ENCODE measurements at places on chromosomes 12 and 14. TPM values are rescaled to one million over a fixed set of nuclear protein-coding genes. Genes with fewer than 3 reads are reported as not detected.
A peak's percentile ranks its signal among the peaks of the same experiment; 100 is the strongest.

PTPRQ gene
- total RNA-seq: 0.52 TPM

ATG101 gene
- 46.7 TPM for total RNA-seq

SETD3 gene
- 127 TPM for total RNA-seq

AGAP2 gene
- 8.4 TPM for total RNA-seq

KRT83 gene
- not detected for total RNA-seq

GRCh38 chr14:80901260-80901659 lies 40.3 kb downstream of the CEP128 start:
- H3K27ac ChIP-seq: no peak overlapping the region
- no peaks in the 10 kb centered on the region for H3K4me1 ChIP-seq
- H3K4me3 ChIP-seq: no peak overlapping the region
- DNase-seq: no peak
- no peaks in the 10 kb centered on the region for H3K36me3 ChIP-seq
- H3K27me3 ChIP-seq: no peaks in the 10 kb centered on the region

- no peak for DNase-seq
- H3K27ac ChIP-seq: peak overlapping the region; percentile 76
- peaks cover 15% of the 10 kb centered on the region for H3K36me3 ChIP-seq
- peaks cover 28% of the 10 kb centered on the region for H3K4me1 ChIP-seq
- H3K27me3 ChIP-seq: no peaks in the 10 kb centered on the region
Observed at GRCh38 chr12:123270214-123271000, 1.2 kb downstream of the CDK2AP1 start.

GRCh38 chr12:120762086-120762485 lies 36.5 kb downstream of the ACADS start:
- no peak overlapping the region for H3K4me3 ChIP-seq
- H3K4me1 ChIP-seq: peaks cover 6% of the 10 kb centered on the region
- peak overlapping the region; percentile 69 for H3K27ac ChIP-seq

GRCh38 chr14:34374998-34375740 lies 86.9 kb downstream of the SPTSSA start:
- no peak overlapping the region for H3K4me3 ChIP-seq
- peaks cover 12% of the 10 kb centered on the region for H3K4me1 ChIP-seq
- no peak overlapping the region for H3K27ac ChIP-seq
- H3K36me3 ChIP-seq: no peaks in the 10 kb centered on the region
- DNase-seq: no peak

- no peak overlapping the region for H3K27ac ChIP-seq
- no peak for DNase-seq
- no peak overlapping the region for H3K4me3 ChIP-seq
Observed at GRCh38 chr14:100592461-100592891, 5.3 kb upstream of the BEGAIN start.

DNA sequence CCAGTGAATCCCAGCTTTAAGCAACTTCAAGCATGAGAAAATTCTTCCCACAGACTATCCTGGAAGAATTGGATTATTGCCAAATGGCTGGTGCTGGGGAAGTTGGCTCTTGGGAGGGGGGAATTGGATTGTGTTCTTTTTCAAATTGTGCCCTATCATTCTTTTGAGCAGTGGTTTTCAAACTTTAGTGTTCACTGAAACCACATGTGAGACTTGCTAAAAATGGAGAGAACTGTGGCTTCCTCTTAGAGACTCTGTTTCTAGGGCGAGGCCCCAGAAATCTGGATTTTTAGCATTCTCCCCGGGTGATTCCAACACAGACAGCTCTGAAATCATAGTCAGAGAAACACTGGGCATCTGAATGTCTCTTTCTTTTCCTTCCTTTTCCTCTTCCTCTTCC lies 14.3 kb upstream of the OTUB2 start:
- H3K27me3 ChIP-seq: peaks cover 7% of the 10 kb centered on the region
- H3K4me1 ChIP-seq: no peaks in the 10 kb centered on the region
- DNase-seq: no peak
- H3K36me3 ChIP-seq: no peaks in the 10 kb centered on the region
- H3K4me3 ChIP-seq: no peak overlapping the region
- H3K27ac ChIP-seq: no peak overlapping the region

DNA sequence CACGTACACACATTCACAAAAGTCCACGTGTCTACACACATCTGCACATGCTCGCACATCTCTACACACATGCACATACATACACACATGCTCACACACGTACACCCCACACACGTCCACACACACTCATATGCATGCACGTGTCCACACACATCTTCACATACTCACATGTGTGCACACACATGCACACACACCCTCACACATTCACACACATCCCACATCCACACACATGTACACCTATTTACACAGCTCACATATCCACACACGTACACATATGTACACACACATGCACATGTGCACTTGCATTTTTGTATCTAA lies 3.6 kb downstream of the ADGRD1 start:
- H3K36me3 ChIP-seq: no peaks in the 10 kb centered on the region
- no peak overlapping the region for H3K27ac ChIP-seq
- no peak for DNase-seq
- peaks cover 68% of the 10 kb centered on the region for H3K4me1 ChIP-seq

DNA sequence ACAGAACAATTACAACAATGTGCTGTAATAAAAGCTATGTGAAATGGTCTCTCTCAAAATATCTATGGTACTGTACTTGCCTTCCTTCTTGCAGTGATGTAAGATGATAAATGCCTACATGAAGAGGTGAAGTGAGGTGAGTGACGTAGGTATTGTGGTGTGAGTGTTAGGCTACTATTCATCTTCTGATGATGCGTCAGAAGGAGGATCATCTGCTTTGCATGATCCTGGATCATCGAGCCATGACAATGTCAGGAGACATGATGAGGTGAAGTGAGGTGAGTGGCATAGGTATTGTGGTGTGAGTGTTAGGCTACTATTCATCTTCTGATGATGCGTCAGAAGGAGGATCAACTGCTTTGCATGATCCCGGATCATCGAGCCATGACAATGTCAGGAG lies 105.8 kb downstream of the KCNC2 start:
- no peaks in the 10 kb centered on the region for H3K27me3 ChIP-seq
- H3K36me3 ChIP-seq: no peaks in the 10 kb centered on the region
- H3K4me3 ChIP-seq: no peak overlapping the region
- H3K27ac ChIP-seq: no peak overlapping the region

GRCh38 chr14:21032326-21033132 lies 2.1 kb downstream of the RNASE13 start:
- H3K4me1 ChIP-seq: no peaks in the 10 kb centered on the region
- no peaks in the 10 kb centered on the region for H3K36me3 ChIP-seq
- H3K27me3 ChIP-seq: no peaks in the 10 kb centered on the region
- no peak for DNase-seq
- H3K4me3 ChIP-seq: no peak overlapping the region
- no peak overlapping the region for H3K27ac ChIP-seq

- H3K27me3 ChIP-seq: no peaks in the 10 kb centered on the region
- H3K36me3 ChIP-seq: no peaks in the 10 kb centered on the region
- no peak overlapping the region for H3K27ac ChIP-seq
- DNase-seq: no peak
Observed at GRCh38 chr12:34292736-34293625, 270.7 kb downstream of the ALG10 start.

- H3K36me3 ChIP-seq: no peaks in the 10 kb centered on the region
- DNase-seq: peak; percentile 33
- H3K4me3 ChIP-seq: peak overlapping the region; percentile 91
- peaks cover 19% of the 10 kb centered on the region for H3K4me1 ChIP-seq
- H3K27ac ChIP-seq: peak overlapping the region; percentile 88
- no peaks in the 10 kb centered on the region for H3K27me3 ChIP-seq
Observed at GRCh38 chr12:31591380-31591901, 505 bp upstream of the DENND5B start.

DNA sequence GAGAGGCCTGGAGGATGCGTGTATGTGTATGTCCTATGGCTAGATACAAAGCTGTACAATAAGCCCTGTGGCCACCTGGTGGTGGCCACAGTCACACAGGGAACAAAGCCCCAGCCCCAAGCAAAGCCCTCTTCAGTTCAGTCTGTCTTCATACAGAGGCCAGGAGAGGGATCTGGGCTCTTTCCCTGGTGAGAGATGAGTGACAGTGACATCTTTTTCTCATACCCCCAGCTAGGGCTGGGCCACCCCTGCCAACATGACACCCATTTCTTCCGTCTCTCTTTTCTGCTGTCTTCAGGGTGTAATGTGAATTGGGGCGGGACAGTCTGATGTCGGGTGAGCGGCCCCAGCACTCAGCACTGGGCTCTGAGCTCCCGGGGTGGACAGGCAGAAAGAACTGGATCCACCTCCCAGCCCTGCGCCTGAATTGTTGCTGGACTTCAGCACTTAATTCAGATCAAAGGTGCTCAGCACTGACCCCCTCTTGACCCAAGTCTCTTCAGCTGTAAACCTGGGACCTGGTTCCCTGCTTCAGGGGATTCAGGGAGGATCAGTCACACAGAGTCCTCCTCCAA lies 59.8 kb downstream of the SERPINA3 start:
- H3K4me3 ChIP-seq: no peak overlapping the region
- no peaks in the 10 kb centered on the region for H3K36me3 ChIP-seq
- DNase-seq: no peak
- no peak overlapping the region for H3K27ac ChIP-seq
- no peaks in the 10 kb centered on the region for H3K27me3 ChIP-seq
- no peaks in the 10 kb centered on the region for H3K4me1 ChIP-seq

DNA sequence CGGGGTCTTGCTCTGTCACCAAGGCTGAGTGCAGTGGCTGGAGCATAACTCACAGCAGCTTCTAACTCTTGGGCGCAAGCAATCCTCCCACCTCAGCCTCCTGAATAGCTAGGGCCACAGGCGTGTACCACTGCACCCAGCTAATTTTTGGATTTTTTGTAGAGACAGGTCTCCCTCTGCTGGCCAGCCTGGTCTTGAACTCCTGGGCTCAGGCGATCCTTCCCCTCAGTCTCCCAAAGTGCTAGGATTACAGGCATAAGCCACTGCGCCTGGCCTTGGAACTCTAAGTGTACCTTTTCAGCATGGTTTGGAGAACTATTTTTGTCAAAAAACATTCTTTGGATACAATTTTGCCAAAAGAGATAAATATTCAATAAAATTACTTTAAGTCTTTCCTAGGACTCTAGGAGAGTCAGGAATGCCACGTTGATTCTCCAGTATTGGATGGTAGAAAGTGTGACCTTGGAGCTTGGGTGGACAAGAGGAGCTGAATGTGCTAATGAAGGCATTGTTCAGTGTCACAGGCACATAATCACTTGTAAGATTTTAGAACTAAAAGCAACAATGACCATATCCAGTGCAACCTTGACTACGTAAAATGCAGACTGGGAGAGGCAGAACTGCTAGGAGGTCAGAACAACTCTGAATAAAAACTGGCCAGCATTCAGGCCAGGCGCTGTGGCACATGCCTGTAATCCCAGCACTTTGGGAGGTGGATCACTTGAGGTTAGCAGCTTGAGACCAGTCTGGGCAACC lies 2.8 kb downstream of the SRSF9 start:
- no peaks in the 10 kb centered on the region for H3K27me3 ChIP-seq
- H3K27ac ChIP-seq: no peak overlapping the region
- no peak overlapping the region for H3K4me3 ChIP-seq
- peak; percentile 45 for DNase-seq
- peaks cover 54% of the 10 kb centered on the region for H3K36me3 ChIP-seq

GRCh38 chr14:100222224-100223093 lies 16.5 kb upstream of the YY1 start:
- no peaks in the 10 kb centered on the region for H3K36me3 ChIP-seq
- DNase-seq: no peak
- peaks cover 20% of the 10 kb centered on the region for H3K4me1 ChIP-seq
- H3K27me3 ChIP-seq: no peaks in the 10 kb centered on the region
- peak overlapping the region; percentile 65 for H3K4me3 ChIP-seq
- H3K27ac ChIP-seq: no peak overlapping the region

GRCh38 chr12:87155621-87156020 lies 873.6 kb downstream of the C12orf50 start:
- H3K36me3 ChIP-seq: no peaks in the 10 kb centered on the region
- H3K27me3 ChIP-seq: no peaks in the 10 kb centered on the region
- no peak overlapping the region for H3K4me3 ChIP-seq

DNA sequence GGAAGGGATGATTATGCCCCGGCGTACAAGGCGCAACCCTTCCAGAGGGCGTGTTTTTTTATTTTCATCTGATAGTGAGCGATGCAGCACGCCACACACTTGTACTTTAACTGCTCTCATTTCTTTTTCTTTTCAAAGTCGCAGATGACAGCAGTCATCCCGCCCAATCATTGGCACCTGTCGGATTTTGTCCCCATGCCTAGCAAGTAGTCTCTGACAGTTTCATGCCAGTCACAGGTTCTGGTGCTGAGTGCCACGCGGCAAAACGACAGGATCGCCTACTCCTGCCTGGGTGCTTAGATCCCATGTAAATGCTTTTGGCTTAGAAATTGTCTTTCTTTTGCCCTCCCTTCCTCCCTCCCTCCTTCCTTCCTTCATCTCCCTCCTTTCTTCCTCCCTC lies 117.7 kb downstream of the GLT1D1 start:
- no peaks in the 10 kb centered on the region for H3K4me1 ChIP-seq
- no peaks in the 10 kb centered on the region for H3K36me3 ChIP-seq
- H3K4me3 ChIP-seq: no peak overlapping the region
- no peaks in the 10 kb centered on the region for H3K27me3 ChIP-seq

DNA sequence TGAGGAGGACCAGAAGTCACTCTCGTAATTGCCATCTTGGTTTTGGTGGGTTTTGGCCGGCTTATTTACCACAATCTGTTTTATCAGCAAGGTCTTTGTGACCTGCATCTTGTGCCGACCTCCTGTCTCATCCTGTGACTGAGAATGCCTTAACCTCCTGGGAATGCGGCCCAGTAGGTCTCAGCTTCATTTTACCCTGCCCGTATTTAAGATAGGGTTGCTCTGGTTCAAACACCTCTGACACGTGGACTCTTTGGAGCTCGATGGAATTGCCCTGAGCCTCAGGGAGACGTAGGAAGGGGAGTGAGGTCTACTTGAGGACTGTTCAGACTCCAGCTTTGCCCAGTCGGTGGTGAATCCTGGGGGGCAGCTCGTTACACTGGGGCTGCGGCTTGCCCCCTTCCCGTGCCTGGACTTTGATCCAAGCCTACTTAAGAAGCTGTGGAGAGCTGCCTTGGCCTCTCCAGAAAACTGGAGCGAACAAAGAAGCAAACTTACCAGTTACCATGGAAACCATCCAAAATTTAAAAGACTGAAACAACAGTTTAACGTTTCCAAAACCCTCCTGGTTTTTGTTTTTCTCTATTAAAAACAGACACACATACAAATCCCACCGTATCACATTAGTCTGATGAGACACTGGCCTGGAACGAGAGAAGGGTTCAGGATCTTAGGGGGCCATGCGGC lies 28.0 kb downstream of the CALM1 start:
- no peaks in the 10 kb centered on the region for H3K27me3 ChIP-seq
- H3K36me3 ChIP-seq: no peaks in the 10 kb centered on the region
- peaks cover 12% of the 10 kb centered on the region for H3K4me1 ChIP-seq
- H3K4me3 ChIP-seq: no peak overlapping the region
